NCI-H345 (cell line): ENCODE measurements at places on chromosomes 12 and 14.

GRCh38 chr12:23950775-23951451 lies 1.4 kb upstream of the SOX5 start:
- DNase-seq, result no peak

DNA sequence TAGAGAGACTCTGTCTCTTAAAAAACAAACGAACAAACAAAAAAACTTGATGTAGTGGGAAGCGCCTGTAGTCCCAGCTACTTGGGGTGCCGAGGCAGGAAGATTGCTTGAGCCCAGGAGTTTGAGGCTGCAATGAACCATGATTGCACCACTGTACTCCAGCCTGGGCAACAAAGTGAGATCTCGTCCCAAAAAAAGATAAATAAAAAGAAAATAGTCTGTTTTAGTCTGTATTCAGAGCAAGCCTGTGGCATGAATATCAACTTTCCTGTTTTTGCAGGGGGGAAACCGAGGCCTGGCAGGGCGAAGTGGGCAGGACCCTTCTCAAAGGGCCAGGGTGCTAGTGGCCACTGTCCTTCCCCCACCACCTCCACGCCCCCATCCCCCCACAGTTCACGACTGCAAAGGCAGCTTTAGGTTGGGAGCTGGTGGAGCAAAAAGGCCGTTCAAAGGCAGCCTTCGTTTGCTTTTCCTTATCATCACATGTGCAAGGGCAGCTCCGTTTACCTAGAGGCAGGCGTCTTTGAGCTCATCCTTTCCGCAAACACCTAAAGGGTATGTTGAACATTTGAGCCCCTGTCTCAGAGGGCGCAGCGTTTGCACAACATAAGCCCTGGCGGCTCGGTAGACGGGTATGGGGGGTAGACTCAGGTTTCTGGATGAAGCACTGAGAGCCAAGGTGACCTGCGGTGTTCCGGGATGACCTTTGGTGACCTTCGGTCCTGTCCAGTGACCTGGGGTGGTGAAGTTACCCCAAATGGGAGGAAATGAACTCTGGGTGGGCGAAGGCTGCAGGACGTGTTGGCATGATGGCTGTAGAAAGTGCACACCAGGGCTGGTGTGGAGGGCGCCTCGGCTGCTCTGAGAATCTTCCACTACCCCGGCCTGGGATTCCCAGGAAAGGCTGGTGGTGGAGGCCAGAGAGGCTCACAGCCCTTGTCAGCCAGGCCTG lies 8.7 kb upstream of the MEG3 start:
- DNase-seq, result no peak

GRCh38 chr14:68248481-68249255 lies 429.1 kb downstream of the RAD51B start:
- DNase-seq, result peak; percentile 53

DNA sequence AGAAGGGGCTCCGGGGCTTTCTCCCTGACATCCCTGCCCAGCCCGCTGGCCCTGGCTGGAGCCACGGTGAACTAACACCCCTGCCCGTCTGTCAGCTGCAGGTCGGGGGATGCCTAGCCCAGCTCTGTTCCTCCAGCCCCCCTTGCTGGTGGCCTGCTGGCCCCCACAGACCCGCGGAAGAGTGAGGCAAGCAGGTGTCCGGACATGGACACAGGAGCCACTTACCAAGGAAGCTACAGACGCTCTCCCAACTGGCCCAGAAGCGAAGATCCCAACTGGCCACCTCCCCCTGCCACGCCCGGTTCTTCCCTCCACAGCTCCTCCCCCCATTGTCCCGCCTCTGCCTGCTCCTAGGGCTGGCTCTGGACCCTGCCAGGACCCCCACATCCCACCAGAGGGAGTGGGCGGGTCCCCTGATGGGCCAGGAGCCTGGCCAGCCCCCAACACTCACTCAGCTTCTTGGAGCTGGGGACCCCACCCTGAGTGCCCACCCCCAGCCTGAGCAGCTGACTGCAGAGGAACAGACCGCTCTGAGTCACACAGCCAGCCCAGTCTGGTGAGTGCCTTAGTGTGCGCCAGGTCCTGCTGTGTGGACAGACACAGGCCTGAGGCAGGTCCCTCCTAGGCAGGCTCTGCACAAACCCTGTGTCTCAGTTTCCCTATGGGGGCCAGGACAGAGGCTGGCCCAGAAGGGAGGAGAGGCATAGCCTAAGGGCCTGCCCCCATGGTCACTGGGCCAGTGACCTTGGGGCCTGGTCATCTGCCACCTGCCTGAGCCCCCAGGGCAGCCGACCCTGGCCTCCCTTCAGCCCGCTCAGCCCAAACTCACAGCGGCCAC lies 7.7 kb downstream of the AHNAK2 start:
- no peak for DNase-seq

DNA sequence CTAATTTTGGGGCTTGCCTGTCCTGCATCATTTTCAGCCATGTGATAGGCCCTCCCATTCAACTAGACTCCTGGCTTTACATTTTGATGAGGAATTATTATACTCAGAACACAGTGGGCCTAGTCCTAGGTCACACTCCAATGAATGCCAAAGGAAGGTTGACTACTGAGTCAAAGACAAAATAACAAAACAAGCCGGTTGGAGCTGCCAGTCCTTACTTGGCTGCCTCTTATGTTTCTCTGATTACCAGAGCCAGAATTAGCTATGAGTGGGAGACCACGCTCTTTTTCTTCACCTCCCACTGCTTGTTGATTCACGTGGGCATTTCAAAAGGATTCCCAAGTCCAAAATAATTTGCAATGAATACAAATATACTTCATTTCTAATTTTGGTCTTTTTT lies 78.1 kb upstream of the USP44 start:
- DNase-seq, result no peak

DNA sequence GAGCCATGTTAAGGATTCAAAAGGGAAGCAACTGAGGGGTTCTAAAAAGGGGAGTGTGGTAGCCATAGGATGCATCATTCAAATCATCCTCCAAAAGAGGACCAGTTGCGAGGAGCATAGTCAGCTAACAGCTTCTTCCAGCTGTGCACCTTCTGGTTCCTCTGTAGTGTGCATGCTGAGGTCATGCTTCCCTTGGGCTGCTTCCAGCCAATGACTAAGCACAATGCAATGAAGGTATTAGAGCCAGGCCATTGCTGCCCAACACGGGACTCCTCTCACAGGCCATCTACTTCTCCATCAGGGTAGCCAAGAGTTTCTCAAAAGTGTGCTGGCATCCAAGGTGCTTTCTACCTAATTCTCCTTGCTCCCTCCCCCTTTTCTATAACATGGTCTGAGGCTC lies 69.2 kb upstream of the ARID2 start:
- DNase-seq, result no peak

DNA sequence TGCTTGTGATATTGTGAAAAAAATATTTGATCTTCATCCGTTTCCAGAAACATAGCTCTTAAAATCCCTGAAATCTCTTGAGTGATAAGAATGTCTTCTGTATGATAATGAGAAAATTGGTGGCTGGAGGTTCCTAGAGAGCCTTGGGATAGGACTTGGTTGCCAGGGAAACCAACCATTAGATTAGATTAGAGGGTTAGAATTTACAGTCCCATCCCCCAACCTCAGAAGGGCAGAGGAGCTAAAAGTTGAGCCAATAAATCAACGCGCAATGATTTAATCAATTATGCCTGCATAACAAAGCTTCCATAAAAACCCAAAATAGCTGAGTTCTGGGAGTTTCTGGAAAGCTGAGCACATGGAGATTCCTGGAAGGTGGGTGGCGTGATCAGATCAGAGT lies 10.6 kb downstream of the SEL1L start:
- DNase-seq, result no peak

- DNase-seq, result no peak
Measured at GRCh38 chr12:107442326-107442987, 243.1 kb upstream of the PWP1 start.

- no peak for DNase-seq
Measured at GRCh38 chr12:5521456-5522325, 89.8 kb downstream of the NTF3 start.

- DNase-seq, result no peak
Measured at GRCh38 chr14:79735121-79735520, 476.2 kb downstream of the DIO2 start.

DNA sequence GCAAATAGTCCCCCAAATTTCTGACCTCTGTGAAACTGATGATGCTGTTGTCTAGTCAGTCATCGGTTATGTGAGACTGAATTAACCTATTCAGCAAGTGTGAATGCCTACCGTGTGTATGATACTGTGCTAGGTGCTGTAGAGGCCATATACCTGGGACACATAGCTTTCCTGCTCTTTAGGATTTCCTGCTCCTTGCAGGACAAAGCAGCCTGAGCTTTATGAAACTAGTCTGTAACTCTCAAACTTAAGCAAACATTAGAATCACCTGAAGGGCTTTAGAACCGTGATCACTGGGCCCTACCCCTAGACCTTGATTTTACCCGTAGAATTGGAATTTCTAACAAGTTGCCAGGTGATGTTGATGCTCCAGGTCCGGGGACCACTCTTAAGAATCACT lies 6.9 kb downstream of the MARK3 start:
- no peak for DNase-seq

GRCh38 chr12:72901685-72902084 lies 629.5 kb downstream of the TRHDE start:
- no peak for DNase-seq
